Stimulated activated CD8-positive, alpha-beta memory T cell treated with anti-CD3 and anti-CD28 coated beads, Interleukin-4, amount 100 ng/mL, for 1 hour (primary cell): ENCODE measurements at places on chromosomes 11 and 22.

- no peak for DNase-seq
Measured at GRCh38 chr11:113971506-113972195, 3.3 kb upstream of the HTR3A start.

DNA sequence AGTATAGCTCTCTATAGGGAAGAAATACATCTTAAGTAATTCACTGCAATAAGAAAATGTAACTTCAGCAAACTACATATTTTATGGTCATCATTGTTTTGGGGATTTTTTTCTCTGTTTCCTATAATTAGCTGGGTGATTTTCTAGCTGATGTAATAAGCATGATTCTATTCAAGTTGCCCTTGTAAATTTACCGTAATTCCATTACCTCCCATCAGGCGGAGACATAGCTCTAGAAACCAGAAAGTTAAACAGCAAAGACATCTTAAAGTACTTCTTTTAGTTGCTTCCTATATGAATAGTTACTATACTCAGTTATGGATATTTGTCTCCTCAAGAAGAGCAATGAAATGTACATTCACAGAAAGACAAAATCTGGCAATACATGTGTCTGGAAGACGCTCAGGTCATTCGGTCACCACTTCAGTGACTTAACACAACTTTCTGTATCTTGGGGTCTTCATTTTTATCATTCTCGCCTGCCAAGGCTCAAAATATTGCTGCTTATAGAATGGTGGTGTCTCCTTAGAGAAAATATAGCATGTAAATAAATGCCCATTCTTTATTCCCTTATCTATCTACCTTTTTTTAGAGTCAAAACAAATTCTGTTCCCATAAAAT lies 239.9 kb upstream of the ZC3H12C start:
- DNase-seq, result no peak

GRCh38 chr11:67044496-67044895 lies 12.2 kb upstream of the RHOD start:
- no peak for DNase-seq

DNA sequence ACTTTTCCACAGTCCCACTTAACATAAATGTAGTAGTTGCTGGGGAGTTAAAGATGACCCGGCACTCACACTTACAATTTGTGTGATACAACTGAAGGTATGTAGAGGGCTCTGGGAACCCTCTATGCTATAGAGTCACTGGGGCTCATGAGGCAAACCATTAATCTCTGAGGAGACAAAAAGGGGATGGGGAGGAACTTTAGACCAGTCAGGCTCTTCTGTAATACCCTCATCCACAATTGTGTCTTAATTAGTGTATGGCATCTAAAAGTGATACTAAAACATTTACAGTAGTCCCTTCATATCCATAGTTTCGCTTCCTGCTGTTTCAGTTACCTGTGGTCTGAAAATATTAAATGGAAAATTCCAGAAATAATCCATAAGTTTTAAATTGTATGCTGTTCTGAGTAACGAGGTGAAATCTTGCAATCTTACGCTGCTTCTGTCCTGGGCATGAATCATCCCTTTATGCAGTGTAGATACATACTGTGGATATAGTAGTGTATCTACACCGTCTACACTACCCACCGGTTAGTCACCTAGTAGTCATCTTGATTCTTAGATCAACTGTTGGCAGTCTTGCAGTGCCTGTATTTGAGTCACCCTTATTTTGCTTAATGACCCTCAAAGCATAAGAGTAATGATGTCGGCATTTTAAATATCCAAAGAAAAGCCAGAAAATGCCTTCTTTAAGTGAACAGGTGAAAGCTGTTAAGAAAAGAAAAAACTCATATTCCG lies 12.2 kb downstream of the CBL start:
- no peak for DNase-seq

DNA sequence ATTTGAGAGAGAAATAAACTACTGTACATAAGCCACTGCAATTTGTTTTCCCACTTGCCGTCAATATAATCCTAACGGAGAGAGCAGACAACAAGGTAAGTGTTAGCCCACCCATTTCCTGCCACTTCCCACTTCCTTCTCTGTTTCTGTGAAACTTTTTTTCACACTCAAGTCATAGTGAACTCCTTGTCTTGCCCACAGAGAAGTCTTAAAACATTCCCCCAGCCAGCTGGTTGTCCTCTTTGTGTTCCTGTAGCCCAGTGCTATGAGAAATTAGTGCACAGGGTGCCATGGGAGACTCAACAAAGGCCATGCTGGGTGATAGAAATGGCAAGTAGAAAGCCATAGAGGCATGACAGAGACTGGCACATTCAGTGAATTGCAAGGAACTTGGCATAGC lies 208.6 kb downstream of the BLID start:
- no peak for DNase-seq

GRCh38 chr11:15849257-15849656 lies 507.1 kb downstream of the SOX6 start:
- DNase-seq, result no peak

DNA sequence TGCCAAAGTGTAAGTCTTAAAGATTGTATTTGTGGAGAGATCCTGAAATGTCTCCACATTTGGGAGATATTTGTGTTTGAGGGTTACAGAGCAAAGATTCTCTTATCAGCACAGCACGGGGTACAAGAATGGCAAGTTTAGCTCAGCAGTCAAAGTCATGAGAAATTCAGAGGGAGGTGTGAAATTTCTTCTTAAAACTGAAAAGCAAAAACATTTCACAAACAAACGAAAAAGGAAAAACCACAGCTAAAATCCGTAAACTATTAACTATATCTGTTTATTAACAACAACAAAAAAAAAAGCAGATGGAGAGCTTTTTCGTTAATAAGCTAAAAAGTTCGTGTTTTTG lies 40.9 kb upstream of the ETS1 start:
- no peak for DNase-seq

DNA sequence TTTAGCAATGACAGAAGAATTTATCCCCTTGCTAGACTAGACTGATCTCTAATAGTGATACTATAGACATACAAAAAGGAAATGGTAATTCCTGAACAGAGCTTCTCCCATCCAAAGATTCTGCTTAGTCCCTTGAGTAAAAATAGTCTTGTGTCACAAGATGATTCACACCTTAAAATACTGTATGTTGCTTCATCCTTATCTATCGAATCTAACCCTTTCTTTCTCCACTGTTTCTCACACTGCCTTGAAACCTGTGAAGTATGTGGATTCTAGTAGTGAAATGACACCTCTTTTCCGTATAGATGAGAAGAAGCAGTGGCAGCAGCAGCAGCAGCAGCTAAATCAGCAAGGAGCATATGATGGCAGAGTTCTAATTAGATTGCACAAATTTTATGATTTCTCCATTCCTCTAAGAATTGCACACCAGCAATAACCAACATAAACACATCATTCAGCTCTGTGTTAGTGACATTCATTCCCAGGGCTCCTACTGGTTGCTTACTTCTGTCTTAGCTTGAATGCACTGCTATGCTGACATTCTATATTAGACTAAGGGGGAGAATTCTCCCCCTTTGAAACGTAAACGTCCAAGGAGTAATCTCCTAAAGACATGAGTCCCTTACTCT lies 14.6 kb downstream of the KCNA4 start:
- no peak for DNase-seq

DNA sequence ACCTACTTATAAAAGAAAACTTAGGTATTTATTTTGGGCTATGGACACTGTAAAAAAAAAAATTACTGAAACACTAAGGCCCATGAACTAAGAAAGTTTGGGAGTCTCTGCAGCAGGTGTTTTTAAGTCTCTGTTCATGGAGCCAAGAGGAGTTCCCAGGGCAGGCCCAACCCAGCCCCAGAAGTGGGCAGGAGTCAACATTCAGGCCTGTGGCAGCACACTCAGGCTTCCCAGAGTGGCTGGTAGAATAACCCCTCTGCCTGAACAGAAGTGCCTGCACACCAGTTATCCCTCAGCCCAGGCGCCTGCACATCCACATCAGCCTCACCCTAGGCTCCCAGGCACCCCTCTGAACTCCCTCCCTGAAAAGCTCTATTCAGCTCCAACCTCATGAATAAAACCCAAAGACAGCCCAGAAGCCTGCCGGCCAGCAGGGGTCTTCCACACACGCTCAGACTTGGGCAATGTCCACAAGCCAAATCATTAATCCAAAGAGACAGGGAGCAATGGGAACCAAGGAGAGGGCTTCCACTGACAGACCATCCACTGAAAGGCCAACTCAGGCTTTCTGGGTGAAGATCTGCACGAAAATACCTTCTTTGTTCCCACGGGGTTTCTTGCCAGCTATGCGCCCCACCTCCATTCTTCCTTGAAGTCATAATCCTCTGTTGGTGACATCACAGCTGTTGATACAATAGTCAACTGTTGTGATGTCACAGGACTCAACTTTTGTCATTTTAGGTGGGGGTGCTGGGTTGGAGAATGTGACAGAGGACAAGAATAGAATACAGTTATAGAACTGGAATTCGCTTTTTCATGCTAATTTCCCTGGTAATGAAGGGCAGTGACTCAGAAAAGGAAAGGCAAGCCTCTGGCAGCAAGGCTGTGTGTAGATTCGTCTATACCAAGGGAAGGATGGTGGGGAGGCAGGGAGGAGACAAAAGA lies 83.7 kb downstream of the RPL27A start:
- DNase-seq, result no peak

- no peak for DNase-seq
Measured at GRCh38 chr11:75823415-75823814, 8.4 kb downstream of the UVRAG start.

GRCh38 chr22:38270091-38270992 lies 2.5 kb downstream of the TMEM184B start:
- DNase-seq, result no peak

DNA sequence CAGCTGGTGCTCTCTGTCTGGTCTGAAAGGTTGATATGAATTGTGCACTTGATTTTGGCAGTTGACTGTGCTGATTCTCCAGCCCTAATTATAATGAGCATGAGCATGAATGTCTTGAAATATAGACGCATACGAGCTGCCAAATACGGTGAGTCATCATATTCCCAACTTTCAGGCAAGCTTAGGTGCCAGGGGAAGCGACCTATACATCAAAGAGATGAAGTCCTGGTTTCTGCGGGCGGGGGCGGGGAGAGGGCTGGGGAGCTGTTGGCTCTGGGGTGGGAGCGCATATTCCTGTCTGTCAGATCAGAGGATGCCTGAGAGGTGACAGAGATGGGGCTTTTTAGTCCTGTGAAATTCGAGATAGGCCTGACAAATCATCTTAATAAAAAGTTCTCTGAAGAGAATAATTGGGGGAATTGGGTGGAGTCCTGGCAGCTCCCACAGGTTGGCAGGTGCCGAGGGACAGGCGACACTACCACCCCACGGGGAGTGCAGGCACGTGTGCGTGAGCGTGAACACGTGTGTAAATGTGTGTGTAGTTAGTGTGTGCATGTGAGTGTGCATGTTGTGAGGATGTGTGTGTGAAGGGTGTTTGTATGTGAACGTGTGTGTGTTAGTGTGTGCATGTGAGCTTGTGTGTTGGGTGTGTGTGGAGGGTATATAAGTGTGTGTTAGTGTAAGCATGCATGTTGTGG lies 865.3 kb downstream of the TBC1D22A start:
- DNase-seq, result no peak

GRCh38 chr11:83643115-83643514 lies 356.9 kb upstream of the CCDC90B start:
- no peak for DNase-seq

GRCh38 chr11:60251485-60252212 lies 8.7 kb upstream of the MS4A4E start:
- DNase-seq, result no peak

DNA sequence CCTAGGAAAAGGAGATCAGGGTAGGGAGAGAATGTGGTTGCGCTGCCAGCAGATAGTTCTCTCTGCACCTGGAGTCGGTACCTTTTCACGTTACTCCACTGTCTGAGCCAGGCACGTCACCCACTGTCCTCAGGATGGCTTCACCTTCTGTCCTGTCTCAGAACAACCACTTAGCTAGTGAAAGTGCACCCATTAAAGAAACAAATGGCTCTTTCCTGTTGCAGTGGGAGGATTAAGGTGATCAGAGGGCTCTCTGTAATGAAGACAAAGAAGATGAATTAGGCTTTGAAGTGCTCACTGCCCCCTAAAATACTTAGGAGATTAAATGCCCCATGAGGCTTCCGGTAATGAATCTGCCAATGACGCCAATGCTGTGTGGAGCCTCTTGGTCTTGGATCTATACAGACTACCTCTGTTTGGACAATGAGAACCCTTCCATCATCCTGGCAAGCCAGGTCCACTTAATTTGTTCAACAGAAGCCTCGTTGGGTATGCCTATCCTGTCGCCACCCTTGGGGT lies 113.7 kb downstream of the INSC start:
- DNase-seq, result no peak

GRCh38 chr11:117220568-117220967 lies 11.3 kb downstream of the PCSK7 start:
- DNase-seq, result no peak

DNA sequence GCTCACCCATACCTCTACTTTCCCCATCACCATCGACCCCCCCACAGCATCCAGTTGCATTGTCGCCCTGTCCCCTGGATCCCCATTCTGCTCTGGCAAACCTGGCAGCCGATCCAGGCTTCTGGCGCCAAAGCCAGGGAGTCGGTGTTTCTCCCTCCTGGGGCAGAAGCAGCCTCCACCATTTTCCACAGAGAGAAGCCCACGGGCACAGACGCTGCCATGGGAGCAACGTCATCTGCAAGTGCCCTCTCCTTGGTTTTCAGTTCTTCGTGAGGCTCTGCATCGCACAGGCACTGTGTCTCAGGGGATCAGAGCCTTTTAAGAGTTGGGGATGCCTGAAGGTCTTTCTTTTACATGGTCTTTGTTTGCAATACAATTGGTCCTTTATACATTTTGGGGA lies 2.3 kb downstream of the YPEL4 start:
- no peak for DNase-seq

DNA sequence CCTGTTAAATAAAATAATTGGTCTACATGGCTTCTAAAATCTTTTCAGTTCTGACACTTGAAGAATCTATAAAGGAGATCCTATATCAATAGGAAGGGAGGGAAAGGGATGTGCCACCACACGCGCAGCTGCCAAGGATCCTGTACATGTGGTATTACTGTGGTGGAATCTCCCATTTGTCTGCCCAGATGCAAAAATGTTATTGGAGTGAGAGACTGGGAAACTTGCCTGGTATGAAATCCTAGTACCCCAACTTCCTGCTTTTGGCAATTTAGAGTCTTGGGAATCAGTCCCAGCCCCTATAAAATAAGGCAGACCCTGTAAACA lies 81.9 kb upstream of the PICALM start:
- DNase-seq, result no peak

DNA sequence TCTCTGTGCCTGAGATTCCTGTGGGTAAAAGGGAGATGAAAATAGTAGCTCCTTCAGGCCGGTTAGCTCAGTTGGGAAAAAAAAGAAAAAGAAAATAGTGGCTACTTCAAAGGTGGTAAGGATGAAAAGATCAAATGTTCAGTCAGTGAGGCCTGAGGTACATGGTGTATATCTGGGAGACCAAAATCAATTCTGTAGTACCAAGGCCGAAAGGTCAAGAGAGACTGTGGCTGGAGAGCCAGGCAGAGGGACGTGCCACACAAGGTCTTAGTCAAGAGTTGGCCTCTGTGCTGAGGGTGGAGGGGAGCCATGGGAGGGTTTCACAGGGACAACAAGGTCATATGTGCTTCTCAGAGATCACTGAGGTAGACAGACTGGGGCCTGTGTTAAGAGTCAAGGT lies 4.8 kb upstream of the GDPD5 start:
- no peak for DNase-seq
